LNCaP clone FGC (cell line): ENCODE measurements at places on chromosomes 11 and 22.

DNA sequence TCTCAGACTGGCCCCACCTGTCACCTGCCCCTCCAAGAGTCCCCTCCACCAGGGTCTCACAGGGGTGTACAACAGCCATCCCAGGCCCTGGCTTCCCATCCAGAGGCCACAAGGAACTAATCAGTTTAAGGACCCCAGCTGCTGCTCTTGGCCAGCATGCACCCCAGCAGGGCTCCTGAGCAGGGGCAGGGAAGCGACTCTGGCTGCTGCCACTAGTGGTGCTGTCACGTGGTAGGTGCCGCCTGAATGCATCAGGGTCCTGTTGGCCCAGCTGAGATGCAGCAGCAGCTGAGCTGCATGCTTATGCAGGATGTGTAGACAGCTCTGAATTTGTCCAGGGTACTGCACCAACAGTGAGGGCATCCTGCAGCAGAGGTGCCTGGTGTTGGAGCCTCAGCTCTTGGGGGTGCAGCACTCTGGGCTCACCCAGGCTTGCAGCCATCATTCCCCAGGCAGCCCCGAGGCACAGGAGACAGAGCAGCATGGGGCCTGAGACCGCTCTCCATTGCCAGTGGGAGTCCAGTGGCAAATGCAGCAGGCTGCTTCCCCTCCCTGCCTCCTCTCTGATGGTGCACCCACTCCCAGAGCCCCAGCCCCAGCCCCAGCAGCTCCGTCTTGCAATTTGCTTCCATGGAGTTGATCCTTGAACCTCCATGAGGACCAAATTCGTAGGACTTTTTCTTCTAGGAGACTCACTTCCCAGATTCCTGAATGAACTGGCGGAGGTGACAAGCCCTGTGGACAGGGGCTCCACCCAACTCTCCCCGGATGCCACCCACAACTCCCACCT lies 98.7 kb downstream of the MPPED1 start:
- no peak for DNase-seq

- no peak for DNase-seq
Measured at GRCh38 chr22:36334821-36335603, 52.8 kb downstream of the MYH9 start.

GRCh38 chr11:46534711-46535110 lies 59.1 kb downstream of the AMBRA1 start:
- no peak for DNase-seq

DNA sequence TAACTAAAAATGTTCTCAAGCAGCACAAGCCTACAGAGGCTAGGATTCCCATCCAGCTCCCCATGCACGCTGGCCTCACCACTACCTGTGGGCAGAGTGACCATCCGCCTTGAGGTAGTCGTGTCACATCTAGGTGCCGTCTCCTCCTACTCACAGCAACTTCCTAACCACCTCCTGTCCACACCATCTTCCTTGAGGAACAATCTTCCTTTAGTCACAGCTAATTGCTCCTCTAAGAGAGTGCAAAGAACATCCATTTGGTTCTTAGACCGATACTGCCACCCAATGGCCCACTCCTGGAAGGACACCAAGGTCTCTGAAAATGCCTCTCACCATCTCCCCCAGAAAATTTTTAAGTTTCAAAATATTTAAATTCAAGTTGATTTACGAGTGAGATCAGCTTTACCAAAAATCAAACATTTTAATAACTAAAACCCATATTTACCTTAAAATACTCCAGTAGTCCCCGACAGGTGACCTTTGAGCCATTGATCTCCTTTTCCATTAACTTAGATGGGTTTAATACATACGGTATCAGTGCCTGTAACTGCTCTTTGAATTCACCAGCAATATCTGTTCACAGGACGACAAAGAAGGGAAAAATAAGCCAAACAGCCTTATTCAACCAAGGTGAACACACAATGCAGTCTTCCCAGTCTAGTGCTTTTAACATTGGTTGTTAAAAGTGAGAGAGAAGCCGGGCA lies 21.7 kb upstream of the PLAAT3 start:
- peak; percentile 36 for DNase-seq

DNA sequence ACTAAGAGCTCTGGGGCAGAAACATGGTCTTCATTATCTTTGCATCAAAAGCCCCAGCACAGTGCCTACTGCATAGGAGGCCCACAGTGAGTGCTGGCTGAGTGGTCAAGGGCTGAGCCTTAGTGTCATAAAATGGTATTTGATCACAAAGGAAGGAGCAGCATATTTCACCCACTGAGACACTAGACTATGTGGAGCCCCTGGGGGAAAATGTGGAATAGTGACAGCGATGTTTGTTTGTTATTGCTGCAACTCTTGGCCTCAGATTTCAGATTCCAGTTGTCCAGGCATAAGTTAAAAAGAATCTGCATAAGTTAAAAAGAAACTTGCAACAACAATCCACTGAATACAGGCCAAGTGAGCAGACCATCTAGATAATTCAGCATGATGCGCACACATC lies 7.0 kb downstream of the KIRREL3 start:
- no peak for DNase-seq

DNA sequence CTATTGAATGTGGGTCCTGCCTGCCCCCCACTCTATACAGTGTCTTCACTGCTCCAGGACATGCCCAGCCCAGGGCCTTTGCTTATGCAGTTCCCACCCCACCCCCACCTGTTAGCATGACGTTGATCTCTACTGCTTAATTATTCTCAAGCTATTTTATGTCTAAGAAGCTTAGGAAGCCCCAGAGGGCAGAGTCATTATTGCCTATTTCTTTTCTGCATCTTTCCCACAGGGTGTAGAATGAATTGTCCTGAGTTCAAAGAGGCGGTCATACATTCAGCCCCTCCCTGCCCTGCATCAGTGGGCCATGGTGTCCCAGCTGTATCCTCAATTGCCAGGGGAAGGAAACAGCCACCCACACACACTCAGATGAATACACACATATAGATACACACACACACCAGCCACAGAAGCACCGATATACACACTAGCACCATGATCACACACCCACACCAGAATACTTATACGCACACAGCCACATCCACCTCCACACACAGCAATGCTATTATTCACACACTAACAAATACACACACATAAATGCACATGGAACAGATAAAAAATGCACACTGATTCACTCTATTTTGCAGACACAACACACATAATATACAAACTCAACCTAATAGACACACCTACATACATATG lies 1.5 kb downstream of the PDE2A start:
- DNase-seq: no peak

DNA sequence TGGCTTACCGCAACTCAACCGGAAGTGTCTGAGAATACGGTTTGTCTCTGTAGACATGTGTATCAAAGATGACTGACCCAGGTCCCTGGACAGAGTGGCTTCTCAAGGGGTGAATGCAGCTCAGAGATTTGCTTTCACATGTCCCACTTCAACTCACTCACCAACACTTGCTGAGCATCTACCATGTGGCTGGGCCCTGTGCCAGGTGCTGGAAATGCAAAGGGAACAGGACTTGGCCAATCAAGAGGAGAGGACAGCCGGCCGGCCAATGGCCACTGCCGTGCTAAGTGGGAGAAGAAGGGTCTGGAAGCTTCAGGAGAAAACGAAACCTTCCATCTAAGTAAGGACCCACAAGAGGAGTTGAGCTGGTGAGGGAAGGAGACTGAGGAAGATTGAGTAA lies 151.3 kb downstream of the CEP164 start:
- no peak for DNase-seq
